ENCODE measurements at places on chromosomes 6 and 20.

DNA sequence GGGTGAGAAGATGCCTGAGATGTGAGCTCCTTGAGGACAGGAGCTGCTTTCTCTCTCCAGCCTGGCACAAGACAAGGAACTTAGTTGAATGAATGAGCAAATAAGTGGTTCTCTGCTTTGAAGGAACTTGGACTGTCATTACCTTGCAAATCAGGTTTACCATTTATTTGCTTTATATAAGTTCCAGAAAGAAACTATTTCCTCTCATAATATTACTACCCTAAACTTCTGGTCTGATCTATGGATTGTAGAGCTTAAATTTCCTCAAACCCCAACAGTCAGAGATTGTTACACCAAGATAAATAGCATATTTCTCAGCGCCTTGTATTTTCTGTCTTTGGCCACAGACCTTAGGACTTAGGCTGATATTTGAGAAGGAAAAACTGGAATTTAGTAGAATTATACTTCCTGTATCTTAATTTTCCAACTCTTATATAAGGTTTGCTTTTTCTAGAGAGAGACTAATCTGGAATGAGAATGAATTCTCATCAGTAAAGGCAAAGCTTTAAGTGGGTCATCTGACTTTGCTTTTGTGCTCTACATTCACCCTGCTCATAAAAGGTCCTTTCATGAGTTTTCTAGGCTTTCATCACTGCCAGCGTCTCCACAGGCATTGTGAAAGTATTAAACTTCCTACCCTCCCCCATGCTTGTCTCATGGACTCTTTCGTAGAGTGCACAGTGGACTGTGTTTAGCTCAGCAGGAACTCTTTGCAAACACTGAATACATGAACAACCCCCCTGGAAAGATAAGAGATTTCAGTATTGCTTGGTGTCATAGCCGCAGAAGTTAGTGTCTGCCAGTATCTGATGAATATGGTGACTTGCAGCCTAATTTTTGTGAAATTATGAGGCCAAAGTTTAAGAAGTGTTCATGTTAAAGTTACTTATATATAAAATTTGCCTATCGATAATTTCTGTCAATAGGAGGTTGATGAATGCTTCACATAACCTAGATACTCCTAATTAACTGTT is 74.0 kb downstream of the PTPRA start:
- peak; percentile 17 for DNase-seq

DNA sequence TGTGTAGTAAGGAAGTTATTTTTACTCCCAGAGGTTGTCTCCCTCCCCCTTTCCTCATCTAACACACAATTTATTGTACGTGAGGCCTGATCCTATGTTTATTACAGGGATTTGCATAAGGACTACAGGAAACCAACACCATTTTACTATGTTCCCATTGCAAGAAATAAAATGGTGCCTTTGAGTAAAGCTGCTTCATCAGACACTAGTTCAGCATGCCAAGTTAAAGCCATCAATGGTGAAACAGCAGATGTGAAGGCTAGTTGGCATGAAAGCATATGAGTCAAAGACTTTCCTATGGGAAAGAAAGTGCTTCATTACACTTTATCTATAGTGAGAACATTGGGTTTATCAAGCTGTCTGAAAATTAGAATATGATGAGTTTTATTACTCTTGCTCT is 543.0 kb downstream of the GRIK2 start:
- no peak for DNase-seq

- no peak for DNase-seq
These were observed 49.6 kb downstream of the SULF2 start for GRCh38 chr20:47735412-47736400.

GRCh38 chr6:130467146-130468050 is 101.6 kb downstream of the TMEM200A start:
- no peak for DNase-seq

DNA sequence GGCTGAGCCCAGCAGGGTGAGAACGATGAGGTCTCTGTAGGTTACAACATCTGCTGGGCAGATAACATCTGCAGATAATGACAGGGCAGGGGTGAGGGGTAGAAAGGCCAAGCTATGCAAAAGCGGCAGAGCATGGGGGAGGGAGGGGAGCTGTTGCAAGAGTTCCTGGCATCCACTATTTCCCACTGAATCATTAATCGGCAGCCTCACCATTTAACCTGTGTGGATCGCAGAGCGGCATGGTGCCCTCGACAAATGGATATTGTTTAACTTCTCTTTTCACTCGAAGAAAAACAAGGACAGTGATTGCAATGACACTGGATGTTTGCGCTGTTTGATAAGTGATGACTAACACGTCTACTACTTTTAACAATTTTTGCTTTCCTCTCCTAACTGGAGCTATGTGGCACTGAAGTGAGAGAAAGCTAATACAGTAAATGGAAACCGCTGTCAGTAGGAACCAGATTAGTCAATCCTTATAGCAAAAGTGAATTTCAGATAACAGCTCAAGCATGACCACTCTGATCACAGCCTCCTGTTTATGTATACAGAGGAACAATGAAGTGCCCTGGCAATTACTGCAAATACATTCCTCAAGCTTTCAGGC is 381.5 kb downstream of the TFAP2A start:
- DNase-seq = no peak

DNA sequence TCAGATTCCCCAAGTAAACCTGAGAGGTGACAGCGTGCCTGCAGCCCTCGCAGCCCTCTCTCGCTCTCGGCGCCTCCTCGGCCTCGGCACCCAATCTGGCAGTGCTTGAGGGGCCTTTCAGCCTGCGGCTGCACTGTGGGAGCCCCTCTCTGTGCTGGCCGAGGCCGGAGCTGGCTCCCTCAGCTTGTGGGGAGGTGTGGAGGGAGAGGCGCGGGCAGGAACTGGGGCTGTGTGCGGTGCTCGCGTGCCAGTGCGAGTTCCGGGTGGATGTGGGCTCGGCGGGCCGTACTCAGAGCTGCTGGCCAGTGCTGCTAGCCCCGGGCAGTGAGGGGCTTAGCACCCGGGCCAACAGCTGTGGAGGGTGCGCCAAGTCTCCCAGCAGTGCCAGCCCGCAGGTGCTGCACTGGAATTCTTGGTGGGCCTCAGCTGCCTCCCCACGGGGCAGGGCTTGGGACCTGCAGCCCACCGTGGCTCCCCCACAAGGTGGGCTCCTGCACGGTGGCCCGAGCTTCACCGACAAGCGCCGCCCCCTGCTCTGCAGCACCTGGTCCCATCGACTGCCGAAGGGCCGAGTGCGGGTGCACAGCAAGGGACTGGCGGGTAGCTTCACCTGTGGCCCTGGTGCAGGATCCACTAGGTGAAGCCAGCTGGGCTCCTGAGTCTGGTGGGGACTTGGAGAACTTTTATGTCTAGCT is 809.7 kb upstream of the ADGRB3 start:
- no peak for DNase-seq

DNA sequence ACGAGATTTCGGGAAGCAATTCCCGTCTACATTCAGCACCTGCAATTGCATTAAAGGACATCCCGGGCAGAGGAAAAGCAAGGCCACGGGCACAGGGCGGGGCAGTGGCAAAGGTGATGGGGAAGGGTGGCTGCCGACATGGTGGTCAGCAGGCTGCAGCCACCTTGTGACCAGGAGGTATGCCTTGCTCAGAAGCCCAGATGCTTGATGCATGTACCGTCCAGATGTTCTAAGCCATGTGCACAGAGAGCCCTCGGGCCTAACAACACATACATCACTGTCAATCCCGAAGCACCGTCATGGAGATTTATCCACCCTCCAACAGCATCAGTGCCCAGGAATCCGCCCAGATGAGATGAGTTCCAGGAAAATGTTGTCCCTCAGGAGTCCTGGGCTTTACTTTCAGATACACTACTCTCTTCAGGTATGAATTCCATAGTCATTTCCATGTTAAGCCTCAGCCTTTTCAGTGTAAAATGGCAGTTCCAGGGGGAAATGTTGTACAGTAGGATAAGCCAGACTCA is 77.8 kb upstream of the FRMD1 start:
- no peak for DNase-seq

- DNase-seq = no peak
These were observed 167.0 kb upstream of the MYLIP start for GRCh38 chr6:15961635-15962448.

- DNase-seq = no peak
These were observed 137.9 kb downstream of the DTNBP1 start for GRCh38 chr6:15524861-15525401.

- no peak for DNase-seq
These were observed 163.8 kb downstream of the AIG1 start for GRCh38 chr6:143224516-143224915.

GRCh38 chr20:25669826-25670422 is 26.7 kb downstream of the ZNF337 start:
- DNase-seq = peak; percentile 6

GRCh38 chr20:43529051-43529450 is 21.6 kb downstream of the L3MBTL1 start:
- no peak for DNase-seq

- no peak for DNase-seq
These were observed 45.6 kb downstream of the PDE7B start for GRCh38 chr6:135897087-135897486.

- DNase-seq = no peak
These were observed 29.9 kb downstream of the CDH26 start for GRCh38 chr20:59988141-59988540.

GRCh38 chr6:45467853-45468252 is 90.1 kb upstream of the SUPT3H start:
- DNase-seq = no peak

All from fibroblast of skin of back (primary cell).